ENCODE measurements at places on chromosomes 1 and 21.

DNA sequence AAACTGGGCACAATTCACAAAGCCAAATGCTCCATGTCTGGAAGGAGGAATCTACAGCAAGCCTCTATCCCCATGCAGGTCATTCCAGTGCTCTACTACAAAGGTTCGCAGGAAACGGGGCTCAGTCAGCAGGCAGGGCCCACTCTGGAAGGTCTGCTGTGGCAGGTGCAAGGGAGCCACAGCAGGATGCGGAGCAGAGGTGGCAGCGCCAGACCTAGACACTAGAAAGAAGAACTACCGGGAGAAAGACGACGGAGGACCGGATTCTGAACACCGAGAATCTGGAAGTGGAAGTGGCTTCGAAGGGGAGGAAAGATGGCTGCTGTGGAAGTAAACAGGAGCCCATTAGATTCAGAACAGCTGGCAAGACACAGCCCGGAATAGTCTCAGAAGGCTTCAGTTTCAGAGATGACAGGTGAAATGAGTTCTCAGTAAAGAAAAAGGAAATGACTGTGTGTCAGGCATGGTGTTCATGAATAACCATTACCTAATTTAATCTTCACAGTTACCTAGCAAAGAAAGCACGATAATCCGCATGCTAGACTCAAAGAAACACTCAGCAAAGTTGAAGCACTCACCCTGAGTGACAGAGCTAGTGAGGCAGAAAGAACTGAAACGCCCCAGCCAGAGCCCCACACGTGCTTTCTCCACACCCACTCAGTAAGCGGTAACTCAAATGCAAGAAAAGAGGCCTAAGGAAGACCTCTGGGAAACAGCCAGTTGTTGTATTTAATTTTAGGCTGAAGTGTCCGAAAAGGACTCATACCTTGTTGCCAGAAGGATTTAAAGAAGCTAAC, 21.4 kb downstream of the SETD4 start:
- H3K4me1 ChIP-seq = peaks cover 2% of the 10 kb centered on the region
- H3K27ac ChIP-seq = peak overlapping the region; percentile 56
- peaks cover 57% of the 10 kb centered on the region for H3K36me3 ChIP-seq
- no peak overlapping the region for H3K4me3 ChIP-seq
- no peak for DNase-seq

GRCh38 chr1:93758842-93759515, 77.3 kb upstream of the BCAR3 start:
- no peak overlapping the region for H3K27ac ChIP-seq
- H3K4me1 ChIP-seq = peaks cover 11% of the 10 kb centered on the region
- no peaks in the 10 kb centered on the region for H3K36me3 ChIP-seq
- H3K27me3 ChIP-seq = no peaks in the 10 kb centered on the region

- no peak overlapping the region for H3K4me3 ChIP-seq
- H3K36me3 ChIP-seq = no peaks in the 10 kb centered on the region
- no peaks in the 10 kb centered on the region for H3K4me1 ChIP-seq
- H3K27ac ChIP-seq = no peak overlapping the region
These were observed 508.8 kb downstream of the PLPP3 start for GRCh38 chr1:56070601-56071000.

DNA sequence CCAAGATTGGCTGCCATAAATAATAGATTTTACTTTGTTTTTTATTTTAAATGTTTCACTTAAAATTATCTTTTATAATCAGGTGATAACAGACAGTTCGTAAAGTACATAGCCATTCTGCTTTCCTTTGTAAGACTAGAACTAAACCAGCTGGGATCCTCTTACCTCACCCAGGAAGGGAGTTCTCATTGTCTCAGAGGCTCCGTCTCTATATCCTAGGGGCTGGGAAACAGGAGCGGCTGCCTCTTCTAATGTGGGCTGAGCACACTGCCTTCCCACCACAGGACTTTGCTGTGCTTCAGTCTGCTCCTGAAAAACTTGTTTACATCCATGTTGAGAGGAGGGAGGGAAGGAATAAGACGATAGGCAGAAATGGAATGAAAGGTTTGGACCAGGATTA, 45.6 kb upstream of the PGD start:
- H3K27me3 ChIP-seq = no peaks in the 10 kb centered on the region
- no peak overlapping the region for H3K4me3 ChIP-seq
- H3K4me1 ChIP-seq = no peaks in the 10 kb centered on the region
- peak overlapping the region; percentile 74 for H3K27ac ChIP-seq

GRCh38 chr1:46549697-46550681, 1.5 kb downstream of the KNCN start:
- no peaks in the 10 kb centered on the region for H3K36me3 ChIP-seq
- no peak overlapping the region for H3K27ac ChIP-seq
- H3K4me3 ChIP-seq = no peak overlapping the region
- H3K4me1 ChIP-seq = peaks cover 10% of the 10 kb centered on the region
- peaks cover 51% of the 10 kb centered on the region for H3K27me3 ChIP-seq

DNA sequence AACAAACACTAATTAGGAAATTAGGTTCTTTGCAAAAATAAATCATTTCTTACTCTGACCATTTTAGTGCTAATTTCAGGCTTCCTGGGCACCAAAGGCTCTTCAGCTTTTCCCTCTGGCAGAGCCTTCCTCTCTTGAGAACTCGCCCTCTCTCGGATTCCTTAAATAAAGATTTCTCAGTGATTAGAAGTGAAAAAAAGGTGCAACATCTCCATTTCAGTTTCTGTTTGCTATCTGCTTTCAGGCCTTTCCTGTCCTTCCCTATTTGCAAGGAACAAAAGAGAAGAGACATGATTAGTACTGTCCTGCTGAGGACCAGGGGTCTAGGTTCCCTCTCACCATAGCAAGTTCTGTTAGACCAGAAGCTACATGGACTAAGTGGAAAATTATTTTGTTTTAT, 27.8 kb upstream of the CACYBP start:
- peak overlapping the region; percentile 47 for H3K27ac ChIP-seq
- peaks cover 32% of the 10 kb centered on the region for H3K4me1 ChIP-seq
- DNase-seq = no peak
- no peak overlapping the region for H3K4me3 ChIP-seq
- peaks cover 23% of the 10 kb centered on the region for H3K36me3 ChIP-seq

DNA sequence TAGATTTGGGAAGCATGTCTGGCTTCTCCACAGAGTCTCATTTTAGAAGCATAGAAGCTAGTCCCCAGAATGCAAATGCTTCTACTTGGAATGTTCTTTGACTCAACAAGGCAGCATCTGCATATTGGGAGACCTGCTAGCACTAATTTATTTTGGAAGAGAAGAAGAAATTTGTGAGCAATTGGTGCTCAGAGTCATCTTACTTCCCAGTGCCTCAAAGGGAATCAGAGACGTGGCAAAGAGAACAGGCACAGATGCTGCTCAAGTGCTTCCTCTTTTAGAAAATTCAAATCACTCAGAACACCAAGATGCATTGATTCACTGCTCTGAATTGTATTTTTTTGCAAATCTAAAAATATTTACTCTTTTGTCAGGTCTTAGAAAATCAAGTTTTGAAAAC, 255.7 kb downstream of the BRINP2 start:
- no peak for DNase-seq
- H3K27ac ChIP-seq = no peak overlapping the region
- H3K4me1 ChIP-seq = no peaks in the 10 kb centered on the region
- no peak overlapping the region for H3K4me3 ChIP-seq
- no peaks in the 10 kb centered on the region for H3K27me3 ChIP-seq

GRCh38 chr1:64875606-64876005, 90.7 kb downstream of the JAK1 start:
- H3K27me3 ChIP-seq = no peaks in the 10 kb centered on the region
- H3K36me3 ChIP-seq = peaks cover 56% of the 10 kb centered on the region
- DNase-seq = no peak
- H3K4me1 ChIP-seq = peaks cover 10% of the 10 kb centered on the region

GRCh38 chr1:51622455-51622913, 5.6 kb downstream of the OSBPL9 start:
- H3K4me3 ChIP-seq = no peak overlapping the region
- H3K27ac ChIP-seq = no peak overlapping the region
- H3K27me3 ChIP-seq = no peaks in the 10 kb centered on the region
- no peak for DNase-seq

DNA sequence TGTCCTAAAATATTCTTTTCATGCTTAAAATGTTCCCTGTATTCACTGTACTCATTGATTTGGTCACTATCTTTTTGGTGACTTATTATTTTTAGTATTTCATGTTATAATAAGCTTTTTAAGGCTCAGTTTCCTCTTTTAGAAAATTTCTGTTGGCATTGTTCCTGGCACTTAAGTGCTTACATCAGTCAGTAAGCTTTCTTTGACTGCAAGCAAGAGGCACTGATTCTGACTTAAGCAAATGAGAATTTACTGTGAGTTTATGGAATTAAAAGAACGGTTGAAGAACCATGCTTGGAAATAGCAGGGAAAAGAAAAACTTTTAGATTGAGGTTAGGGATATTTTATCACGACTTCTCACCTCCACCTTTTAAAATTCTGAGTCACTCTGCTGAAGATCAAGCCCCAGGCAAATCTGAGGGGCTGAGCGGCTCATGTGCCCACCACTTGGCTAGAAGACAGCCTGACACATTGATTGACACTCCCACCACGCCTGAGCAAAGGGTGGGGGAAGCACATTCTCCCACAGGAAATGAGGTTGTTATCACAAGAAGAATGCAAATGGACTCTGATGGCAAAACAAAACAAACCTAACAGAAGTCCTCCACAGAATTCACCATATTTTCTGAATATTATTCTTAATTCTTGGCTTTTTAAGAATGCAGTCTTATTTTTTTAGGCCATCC, 102.8 kb downstream of the KCTD3 start:
- no peaks in the 10 kb centered on the region for H3K36me3 ChIP-seq
- no peak overlapping the region for H3K27ac ChIP-seq
- H3K4me3 ChIP-seq = no peak overlapping the region

- H3K27me3 ChIP-seq = no peaks in the 10 kb centered on the region
- no peaks in the 10 kb centered on the region for H3K4me1 ChIP-seq
- no peak overlapping the region for H3K27ac ChIP-seq
- H3K36me3 ChIP-seq = no peaks in the 10 kb centered on the region
- DNase-seq = no peak
These were observed 220.4 kb downstream of the RHOU start for GRCh38 chr1:228955691-228956090.

- H3K27me3 ChIP-seq = peaks cover 5% of the 10 kb centered on the region
- H3K4me1 ChIP-seq = peaks cover 2% of the 10 kb centered on the region
- H3K27ac ChIP-seq = no peak overlapping the region
- DNase-seq = no peak
These were observed 73.7 kb downstream of the SLC16A1 start for GRCh38 chr1:112882271-112882744.

DNA sequence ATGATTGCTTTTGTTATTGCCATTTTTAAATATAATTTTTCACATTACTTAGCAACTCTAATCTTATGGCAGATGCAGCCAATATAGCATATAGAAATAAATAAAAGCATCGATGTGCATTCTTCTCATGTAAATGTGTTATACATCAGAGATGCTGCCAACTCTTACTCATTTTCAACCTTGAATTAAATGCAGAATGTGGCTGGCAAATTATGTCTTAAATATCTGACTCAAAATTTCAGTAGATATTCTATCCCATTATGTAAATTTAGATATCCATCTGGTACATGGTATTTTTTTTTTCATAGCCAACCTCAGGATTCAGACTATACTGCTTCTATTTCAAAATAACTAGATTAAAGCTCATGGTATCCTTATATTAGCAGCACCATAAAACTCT, 916.7 kb upstream of the TMPRSS15 start:
- no peak for DNase-seq
- no peaks in the 10 kb centered on the region for H3K4me1 ChIP-seq
- H3K4me3 ChIP-seq = no peak overlapping the region
- no peak overlapping the region for H3K27ac ChIP-seq
- no peaks in the 10 kb centered on the region for H3K27me3 ChIP-seq

- no peak overlapping the region for H3K4me3 ChIP-seq
- H3K27me3 ChIP-seq = peaks cover 14% of the 10 kb centered on the region
- peak; percentile 39 for DNase-seq
- no peaks in the 10 kb centered on the region for H3K36me3 ChIP-seq
- no peak overlapping the region for H3K27ac ChIP-seq
These were observed 6.9 kb upstream of the CAMK1G start for GRCh38 chr1:209576392-209577197.

- H3K4me3 ChIP-seq = no peak overlapping the region
- no peaks in the 10 kb centered on the region for H3K36me3 ChIP-seq
- DNase-seq = no peak
- no peaks in the 10 kb centered on the region for H3K27me3 ChIP-seq
- no peak overlapping the region for H3K27ac ChIP-seq
These were observed 133.2 kb downstream of the ADSS2 start for GRCh38 chr1:244318512-244318911.

GRCh38 chr1:154819628-154820590, 50.2 kb downstream of the KCNN3 start:
- peaks cover 7% of the 10 kb centered on the region for H3K27me3 ChIP-seq
- peak overlapping the region; percentile 21 for H3K27ac ChIP-seq
- DNase-seq = peak; percentile 15
- H3K36me3 ChIP-seq = no peaks in the 10 kb centered on the region
- H3K4me3 ChIP-seq = no peak overlapping the region
- H3K4me1 ChIP-seq = peaks cover 11% of the 10 kb centered on the region

GRCh38 chr1:186628910-186629309, 51.3 kb downstream of the PTGS2 start:
- H3K4me3 ChIP-seq = no peak overlapping the region
- H3K27ac ChIP-seq = no peak overlapping the region
- DNase-seq = no peak
- no peaks in the 10 kb centered on the region for H3K36me3 ChIP-seq
- H3K27me3 ChIP-seq = no peaks in the 10 kb centered on the region

DNA sequence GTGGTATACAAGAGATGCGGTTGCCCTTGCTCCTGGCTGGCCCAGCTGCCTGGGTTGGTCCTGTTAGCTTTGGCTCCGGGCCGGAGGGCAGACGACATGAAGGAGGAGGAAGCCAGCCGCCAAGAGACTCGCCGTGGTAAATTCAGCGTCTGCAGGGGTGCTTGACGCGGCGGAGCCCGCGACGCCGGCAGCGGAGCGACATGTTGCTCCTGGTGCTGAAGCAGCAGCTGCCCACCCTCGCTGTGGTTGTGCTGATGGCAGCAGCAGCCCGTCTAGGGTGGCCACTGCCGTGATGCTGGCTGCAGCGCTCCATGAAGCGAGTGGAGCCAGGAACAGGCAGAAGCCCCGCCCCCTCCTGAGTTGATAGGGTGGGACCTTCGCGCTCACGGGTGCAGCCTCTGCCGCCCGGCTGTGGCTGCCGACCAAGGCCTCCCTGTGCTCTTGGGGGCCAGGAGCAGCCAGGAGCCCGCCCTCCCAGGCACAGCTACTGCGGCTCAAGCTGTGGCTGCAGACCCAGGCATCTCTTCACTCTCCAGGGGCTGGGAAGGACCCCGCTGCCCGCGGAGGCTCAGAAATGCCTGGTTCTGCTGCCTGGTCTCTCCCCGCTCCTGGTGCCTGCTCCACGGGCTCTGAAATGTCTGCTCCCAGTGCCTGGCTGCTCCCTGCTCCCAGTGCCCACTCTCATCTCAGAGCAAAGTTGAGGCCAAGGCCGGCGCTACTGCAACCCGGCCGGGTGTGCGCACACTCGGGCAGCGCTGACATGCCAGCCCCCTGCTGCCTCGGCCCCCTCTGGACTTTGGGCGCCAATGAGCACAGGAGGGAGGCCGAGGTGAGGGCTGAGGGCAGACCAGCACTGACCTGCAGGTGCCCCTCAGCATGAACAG, 4.4 kb upstream of the ZNF692 start:
- H3K27me3 ChIP-seq = no peaks in the 10 kb centered on the region
- DNase-seq = peak; percentile 65
- H3K4me3 ChIP-seq = peak overlapping the region; percentile 91
- H3K4me1 ChIP-seq = peaks cover 33% of the 10 kb centered on the region
- peak overlapping the region; percentile 89 for H3K27ac ChIP-seq
- H3K36me3 ChIP-seq = no peaks in the 10 kb centered on the region

Measured in stimulated activated naive B cell treated with anti-CD40 and anti-IgM and Interleukin-4, amounts not matched to agents 10 μg/mL and 1 μg/mL and 100 μg/mL, for 72 hours (primary cell).